GM04504 (cell line): ENCODE measurements at places on chromosomes 6 and 20.

GRCh38 chr6:5512422-5512821 lies 251.1 kb downstream of the FARS2 start:
- DNase-seq: no peak

DNA sequence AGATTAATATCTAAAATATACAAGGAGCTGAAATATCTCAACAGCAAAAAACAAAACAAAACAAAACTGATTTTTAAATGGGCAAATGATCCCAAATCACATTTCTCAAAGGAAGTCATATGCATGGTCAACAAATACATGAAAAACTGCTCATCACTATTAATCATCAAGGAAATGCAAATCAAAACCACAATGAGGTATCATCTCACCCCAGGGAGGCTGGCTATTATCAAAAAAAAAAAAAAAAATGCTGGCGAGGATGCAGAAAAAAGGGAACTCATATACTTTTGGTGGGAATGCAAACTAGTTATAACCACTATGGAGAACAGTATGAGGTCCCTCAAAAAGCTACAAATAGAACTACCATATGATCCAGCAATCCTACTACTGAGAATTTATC lies 34.6 kb downstream of the REPS1 start:
- no peak for DNase-seq

DNA sequence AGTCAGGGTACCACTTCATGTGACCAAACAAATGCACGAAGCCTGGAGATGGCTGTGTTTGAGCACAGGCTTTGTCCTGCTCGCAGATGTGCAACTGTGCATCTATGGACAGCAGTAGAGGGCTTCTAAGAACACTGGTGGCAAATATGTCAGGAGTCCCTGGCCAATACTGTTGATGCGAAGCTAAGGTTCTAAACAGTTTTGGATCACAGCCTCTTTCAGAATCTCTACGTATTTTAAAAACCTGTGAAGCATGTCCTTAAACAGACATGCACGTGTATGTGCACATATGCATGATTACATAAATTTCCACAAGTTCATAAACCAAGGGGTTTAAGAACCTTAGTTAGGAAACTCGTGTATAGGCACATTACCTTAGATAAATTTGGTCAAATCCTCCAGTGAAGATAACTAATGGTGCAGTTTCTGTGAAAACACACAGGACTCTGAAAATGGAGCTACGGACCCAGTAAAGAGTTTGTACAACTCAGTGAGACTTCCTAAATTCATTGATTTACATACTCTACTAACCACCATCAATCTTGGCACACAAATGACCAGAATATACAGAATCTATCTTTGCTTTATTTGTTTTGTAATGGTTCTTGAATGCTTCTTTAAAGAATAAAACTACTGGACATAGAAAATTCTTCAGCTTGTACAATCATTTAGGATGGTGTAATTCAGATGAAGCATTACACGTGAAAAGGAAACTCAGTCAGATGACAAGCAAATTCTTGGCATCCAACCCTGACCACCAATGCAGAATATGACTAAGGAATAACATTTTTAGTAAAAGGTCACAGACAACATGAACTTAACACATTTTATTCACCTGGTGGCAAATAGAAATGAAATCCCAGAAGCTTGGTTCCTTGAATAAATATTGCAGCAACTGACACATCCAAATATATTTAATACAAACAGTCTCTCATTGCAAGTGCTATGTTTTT lies 27.4 kb downstream of the KCNQ5 start:
- DNase-seq: peak; percentile 80

GRCh38 chr20:23542801-23543200 lies 25.5 kb downstream of the CST9L start:
- DNase-seq: no peak

DNA sequence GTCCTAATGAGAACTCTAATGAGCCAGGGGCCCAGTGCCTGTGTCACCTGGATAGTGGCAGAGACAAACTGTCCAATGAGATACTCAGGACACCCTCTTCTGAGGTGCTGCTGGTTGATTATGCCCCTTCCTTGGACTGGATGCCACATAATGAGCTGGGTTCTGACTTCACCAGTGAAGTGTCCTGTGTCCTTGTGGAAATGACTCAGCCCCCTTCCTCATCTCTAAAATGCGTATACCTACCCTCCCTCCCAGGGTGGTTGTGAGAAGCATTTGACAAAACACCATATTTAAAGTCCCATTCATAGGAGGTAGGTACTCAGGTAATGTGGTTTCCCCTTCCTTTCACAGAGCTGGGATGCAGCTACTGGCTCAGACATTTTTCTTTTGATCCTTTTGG lies 28.4 kb upstream of the RNF24 start:
- no peak for DNase-seq

DNA sequence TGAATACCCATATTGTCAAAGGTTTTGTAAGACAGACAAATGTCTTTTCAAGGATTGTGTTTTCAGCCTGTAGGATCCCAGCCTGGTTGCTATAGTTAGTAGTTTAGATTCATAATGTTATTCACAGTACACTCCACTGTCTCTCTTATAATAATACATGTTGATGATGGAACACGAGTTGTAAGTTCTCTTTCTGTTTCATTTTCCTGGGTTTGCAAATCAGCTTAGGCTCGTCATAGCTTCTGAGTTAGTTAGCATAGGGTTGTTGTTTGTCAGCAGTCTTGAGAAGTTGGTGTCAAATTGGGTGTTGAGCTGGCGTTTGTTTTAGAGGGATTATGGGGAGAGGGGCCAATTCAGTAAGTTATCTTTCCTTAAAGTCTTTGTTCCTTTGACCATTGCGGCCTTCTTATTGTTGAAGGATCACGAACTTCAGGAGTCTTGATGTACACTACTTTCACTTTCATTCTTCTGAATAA lies 45.8 kb downstream of the QKI start:
- DNase-seq: peak; percentile 24

GRCh38 chr6:124872361-124873065 lies 89.7 kb upstream of the RNF217 start:
- no peak for DNase-seq

GRCh38 chr20:22805219-22805618 lies 220.8 kb upstream of the FOXA2 start:
- DNase-seq: peak; percentile 6

- no peak for DNase-seq
Measured at GRCh38 chr6:87900160-87900698, 147.4 kb upstream of the SPACA1 start.

GRCh38 chr6:146041282-146041681 lies 12.4 kb downstream of the GRM1 start:
- DNase-seq: peak; percentile 7

DNA sequence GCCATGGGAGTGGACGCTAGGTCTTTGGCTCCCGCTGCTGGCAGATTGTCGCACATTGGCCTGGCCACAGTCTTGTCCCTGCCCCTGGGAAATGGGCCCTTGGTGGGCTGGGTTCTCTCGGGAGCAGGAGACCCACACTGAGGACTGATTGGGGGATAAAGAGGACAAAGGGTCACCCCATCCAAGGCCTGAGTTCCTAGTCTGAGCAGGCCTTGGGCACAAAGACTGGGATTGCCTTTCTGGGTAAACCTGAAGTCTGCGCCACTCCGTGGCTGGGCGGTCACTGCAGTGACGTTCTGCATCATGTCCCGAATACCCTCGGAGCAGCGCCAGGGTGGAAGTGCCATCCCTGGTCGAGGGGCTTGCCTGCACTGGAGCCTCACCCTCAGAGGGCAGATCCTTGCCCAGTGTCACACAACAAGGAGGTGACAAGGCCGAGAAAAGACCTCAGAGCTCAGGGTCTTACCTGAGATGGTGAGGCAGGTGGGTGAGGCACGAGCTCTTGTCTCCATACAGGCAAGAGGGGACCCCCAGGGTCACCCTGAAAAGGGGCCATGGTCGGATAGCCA lies 36.1 kb upstream of the ZBP1 start:
- DNase-seq: no peak

GRCh38 chr6:52209770-52210169 lies 23.6 kb downstream of the IL17A start:
- DNase-seq: no peak

DNA sequence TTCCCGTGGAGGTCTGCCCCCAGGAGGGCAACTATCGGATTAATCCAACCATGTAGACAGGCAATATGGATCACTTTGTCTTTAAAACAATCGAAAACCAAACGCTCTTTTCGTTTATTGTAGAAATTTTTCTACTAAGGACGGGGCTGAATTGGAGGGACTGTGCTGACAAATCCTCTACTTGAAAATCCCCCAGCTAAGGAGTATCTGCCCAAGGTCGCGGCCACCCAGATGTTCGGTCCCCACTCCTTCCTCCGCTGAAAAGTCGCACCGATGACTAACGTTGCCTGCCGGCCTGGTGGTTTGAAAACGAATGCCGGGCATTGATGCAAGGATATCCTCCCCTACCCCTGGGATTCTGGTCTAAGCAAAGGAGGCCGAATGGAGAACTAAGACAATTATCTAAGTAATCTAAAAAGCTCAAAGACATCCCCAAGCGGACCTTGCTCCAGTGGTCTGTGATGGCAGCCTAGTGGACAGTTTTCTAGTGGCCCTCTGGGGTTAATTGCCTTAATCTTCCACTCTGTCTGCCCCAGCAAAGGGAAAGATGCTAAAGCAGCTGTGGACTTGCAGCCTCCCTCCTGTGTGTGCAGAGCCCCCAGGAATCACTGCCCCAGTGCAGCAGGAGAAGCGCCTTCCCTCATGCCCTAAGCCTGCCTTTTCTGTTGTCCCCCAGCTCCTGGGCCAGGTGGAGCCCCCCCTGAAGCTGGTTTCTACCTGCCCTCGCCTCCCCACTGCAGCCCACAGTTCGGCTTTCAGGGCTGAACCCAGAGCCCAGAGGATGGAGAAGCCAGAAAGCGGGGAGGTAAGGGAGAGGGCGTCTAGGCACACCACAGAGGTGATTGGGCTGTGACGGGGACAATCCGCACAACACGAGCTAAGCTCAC lies 3.6 kb upstream of the FOXC1 start:
- no peak for DNase-seq

- DNase-seq: no peak
Measured at GRCh38 chr6:16717275-16717942, 43.9 kb downstream of the ATXN1 start.

GRCh38 chr6:12068899-12069557 lies 56.9 kb downstream of the HIVEP1 start:
- DNase-seq: no peak

- no peak for DNase-seq
Measured at GRCh38 chr6:43216200-43216599, 13.1 kb downstream of the DNPH1 start.

DNA sequence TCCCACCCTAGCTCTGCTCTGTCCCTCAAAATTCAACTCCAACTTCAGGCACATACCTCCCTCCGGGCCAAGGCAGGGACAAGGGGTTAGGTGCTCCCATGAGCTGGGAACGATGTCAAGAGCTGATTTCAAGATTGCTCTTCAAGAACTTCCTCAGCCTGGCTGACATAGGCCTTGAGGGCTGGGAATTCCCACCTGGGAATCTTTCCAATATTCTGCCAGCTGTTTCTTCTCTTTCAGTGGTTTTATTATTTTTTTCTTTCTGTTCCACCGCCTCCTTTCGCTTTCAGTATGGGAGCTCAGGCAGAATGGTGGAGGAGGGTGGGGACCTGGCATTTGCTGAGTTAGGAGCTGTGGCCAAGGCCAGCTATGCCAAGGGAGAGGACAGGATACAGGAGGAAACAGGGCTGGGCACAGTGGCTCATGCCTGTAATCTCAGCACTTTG lies 33.7 kb downstream of the SRSF3 start:
- peak; percentile 74 for DNase-seq

GRCh38 chr20:38853759-38854158 lies 48.3 kb downstream of the PPP1R16B start:
- DNase-seq: no peak

GRCh38 chr20:50308513-50309279 lies 118.1 kb downstream of the CEBPB start:
- DNase-seq: peak; percentile 98

- DNase-seq: peak; percentile 70
Measured at GRCh38 chr6:29748391-29749307, 25.4 kb downstream of the HLA-F start.

DNA sequence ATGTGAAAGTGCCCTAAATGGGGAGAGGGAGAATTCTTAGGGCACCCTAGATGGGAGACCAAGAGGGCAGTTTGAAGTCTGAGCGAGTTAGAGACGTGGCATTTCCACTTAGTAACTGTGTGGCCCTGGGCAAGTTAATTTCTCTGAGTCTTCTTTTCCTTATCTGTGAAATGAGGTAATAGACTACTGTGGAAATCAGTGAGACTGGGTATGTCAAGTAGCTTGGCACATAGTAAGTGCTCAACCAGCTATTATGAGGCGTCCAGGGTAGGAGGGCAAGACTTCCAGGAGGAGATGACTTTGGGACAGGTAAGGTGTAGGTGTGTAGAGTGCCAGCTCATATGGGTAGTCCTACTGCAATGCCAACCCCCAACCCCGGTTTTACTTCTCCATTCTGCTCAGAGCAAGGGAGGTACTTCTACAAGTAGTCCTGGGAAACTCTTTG lies 770 bp downstream of the KIF3B start:
- DNase-seq: no peak

- no peak for DNase-seq
Measured at GRCh38 chr6:139306291-139306981, 14.6 kb upstream of the TXLNB start.

- no peak for DNase-seq
Measured at GRCh38 chr6:13397359-13398068, 69.2 kb upstream of the TBC1D7 start.

- no peak for DNase-seq
Measured at GRCh38 chr6:138824482-138825144, 28.7 kb downstream of the ECT2L start.

GRCh38 chr6:126376682-126377081 lies 36.8 kb downstream of the CENPW start:
- no peak for DNase-seq

DNA sequence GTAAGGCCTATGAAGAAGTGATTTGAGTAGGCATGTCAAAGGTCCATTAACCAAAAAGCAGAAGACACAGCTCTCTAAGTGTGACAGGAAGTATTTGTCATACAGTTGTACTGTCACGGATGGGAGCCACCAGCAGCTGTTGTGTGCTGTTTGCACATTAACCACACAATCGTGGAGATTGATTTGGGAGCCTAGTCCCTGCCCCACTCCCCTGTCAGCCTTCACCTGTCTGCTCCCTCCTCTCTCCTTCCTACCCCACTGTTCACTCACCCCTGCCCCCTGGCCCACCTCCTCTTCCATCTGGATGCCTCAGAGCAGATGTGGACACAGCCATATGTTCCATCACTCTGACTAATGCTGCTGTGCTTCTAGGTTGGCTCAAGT lies 124.7 kb upstream of the SPACA1 start:
- DNase-seq: no peak

DNA sequence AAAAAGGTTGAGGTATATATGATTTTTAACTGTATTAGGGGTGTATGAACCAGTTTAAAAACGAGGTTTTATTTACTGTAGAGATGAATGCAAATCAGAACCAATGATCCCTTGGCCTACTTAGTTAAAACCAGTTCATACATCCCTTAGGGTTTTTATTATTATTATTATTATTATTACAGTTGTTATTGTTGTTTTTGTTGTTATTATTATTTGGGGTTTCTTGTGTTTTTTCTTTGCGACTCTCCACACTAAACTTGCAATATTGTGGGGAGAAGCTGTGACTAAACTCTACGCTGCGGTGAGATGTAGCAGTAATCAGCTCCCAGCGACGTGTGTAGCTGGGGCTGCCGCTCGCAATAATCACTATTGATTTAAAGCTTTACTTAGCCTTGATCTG lies 62.2 kb downstream of the SSR1 start:
- no peak for DNase-seq
